ENCODE measurements at places on chromosomes 3 and 15. TPM values are rescaled to one million over a fixed set of nuclear protein-coding genes. Genes with fewer than 3 reads are reported as not detected.

Gene RAD51
- total RNA-seq, result 17.3 TPM

Gene ZXDC
- total RNA-seq, result 18.7 TPM

DNA sequence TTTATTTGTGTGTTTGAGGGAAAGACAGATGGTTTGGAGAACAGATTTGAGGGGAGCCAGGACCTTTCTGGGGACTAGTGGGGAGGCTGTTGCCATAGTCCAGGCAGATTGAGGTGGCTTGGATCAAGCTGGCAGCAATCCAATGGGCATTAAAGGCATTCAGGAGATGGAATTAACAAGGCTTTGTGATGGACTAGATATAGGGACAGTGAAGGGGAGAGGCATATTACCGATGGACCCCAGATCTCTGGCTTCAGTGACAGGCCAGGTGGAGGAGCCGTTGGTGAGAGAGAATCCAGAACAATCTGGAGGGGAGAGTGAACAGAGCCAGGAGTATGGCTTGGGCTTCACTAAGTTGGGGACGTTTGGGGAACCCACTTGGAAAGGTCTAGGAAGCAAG lies 124.8 kb downstream of the EEFSEC start:
- DNase-seq, result no peak

DNA sequence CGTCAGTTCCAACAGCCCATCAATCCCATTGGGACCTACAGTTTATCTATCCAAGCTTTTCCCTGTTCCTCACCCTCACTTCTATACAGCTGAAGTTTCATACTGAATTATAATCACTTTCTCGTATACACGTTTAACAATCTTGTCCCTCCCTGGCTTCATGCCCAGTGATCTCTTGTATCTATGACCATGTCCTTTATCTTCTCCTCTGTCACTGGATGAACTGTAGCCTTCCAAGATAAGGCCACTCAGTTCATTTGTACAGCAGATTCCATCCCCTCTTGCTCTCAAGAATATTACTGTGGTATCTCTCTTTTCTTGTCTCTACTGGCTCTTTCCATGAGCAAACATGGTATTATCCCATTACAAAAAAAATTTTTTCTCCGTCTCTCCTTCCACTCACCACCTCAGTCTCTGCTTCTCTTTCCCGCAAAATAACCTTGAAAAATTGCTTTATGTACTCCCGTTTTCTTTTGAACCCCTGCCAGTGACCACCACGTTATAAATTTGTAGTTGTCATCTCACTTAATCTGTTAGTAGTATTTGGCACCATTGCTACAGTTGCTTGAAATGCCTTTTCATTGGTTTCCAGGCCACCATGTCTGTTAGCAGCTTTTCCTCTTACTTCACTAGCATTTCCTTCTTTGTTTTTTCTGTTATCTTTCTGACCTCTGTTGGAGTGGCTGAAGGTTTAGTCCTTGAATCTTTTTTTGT lies 9.4 kb downstream of the CTNNB1 start:
- DNase-seq, result no peak

DNA sequence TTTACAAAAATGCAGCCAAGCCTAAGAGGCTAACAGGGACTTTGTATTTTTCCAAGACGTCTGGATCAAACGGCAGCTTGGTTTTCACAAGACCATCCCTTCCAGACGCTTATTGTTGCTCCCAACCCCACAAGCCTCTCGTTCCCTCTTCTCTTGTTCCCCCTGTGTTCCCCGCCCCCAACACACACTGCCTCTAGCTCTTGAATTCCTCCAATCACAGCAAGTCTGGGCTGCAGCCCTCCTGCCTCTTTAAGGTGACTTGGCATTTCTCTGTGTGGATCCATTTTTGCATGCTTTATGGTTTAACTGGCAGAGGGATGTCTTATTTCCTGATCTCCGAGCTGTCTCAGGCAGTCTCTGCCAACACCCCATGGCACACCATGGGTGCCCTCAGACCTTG lies 182.2 kb downstream of the ABHD5 start:
- peak; percentile 54 for DNase-seq

DNA sequence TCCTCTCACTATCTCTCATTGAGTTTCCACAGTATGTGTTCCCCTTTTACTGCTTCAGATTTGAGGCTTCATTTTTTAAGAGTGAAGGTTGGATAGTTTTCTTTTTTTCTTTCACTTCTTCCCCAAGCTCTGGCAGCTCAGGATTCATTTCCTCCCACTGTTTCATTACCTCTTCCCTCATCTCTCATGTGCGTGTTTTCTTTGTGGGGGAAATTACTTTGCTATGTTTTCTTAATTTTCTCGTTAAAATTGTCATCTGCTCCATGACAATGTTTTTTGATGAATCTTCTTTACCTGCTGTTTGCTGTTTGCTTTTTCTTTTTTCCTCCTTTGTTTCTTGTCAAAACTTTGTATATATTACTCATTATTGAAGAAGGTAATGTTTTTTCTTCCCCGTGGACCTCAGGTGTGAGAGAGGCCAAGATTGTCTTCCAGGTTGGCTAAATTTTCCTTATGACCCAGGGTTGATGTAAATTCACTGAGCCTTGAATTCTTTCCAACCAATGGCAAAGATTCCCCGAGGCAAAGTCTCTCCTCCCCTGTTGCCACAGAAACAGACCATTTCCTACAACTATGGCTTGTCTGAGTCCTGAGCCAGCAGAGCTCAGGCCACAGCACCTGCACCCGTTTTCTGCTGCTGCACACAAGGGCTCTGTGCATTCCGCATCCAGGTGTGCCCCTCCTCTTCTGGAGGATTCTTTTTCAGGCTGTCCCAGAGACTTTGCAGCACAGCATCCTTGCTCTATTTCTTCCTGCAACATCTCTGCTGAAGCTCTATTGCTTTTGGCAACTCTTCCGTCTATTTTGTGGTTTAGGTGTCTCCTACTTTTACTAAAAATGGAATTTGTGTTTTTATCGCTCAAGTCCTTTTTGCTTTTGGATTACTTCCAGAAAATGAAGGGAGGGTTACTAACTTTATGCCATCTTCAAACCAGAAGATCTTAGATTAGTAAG lies 66.1 kb downstream of the NOX5 start:
- peak; percentile 22 for DNase-seq

GRCh38 chr3:157073810-157074209 lies 86.1 kb downstream of the CCNL1 start:
- peak; percentile 58 for DNase-seq
